OCI-M1 (cell line): ENCODE measurements at places on chromosomes 7 and 10.

DNA sequence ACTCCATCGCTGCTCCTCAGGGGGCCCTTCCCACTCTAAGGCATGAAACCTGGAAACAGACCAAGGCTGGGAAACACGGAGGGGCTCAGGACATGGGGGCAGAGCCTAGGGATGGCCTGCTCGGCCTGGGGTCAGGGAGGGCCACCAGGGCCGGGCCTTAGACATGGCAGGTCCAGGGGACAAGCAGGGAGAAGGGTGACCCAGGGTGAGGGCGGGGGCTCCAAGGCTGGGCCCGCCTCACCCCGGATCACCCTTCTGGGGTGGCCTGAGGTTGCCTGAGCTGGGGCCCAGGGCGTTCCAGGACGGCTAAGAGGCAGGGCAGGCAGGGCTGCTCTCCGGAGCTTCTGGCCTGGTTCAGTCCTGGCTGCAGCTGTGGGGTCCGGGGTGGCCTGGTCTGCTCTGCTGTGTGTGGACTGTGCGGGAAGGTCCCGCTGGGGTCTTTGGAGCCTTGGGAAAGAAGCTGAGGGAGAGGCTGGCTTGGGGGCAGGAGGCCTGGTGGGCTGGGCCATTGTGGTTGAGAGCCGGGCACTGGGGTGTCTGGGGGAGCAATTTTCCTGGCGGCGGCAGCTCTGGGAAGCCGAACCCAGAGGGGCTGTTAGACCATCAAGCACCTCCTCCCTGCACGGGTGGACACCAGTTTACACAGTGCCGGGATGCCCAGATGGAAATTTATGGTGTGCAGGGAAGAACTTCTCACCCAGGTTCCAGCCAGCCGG, 52.2 kb downstream of the UNCX start:
- no peak for DNase-seq

GRCh38 chr7:127870231-127870907, 160.9 kb downstream of the LRRC4 start:
- no peak for DNase-seq

GRCh38 chr10:125064681-125065492, 95.5 kb downstream of the CTBP2 start:
- peak; percentile 84 for DNase-seq

GRCh38 chr7:135300913-135301765, 67.5 kb downstream of the STRA8 start:
- no peak for DNase-seq

DNA sequence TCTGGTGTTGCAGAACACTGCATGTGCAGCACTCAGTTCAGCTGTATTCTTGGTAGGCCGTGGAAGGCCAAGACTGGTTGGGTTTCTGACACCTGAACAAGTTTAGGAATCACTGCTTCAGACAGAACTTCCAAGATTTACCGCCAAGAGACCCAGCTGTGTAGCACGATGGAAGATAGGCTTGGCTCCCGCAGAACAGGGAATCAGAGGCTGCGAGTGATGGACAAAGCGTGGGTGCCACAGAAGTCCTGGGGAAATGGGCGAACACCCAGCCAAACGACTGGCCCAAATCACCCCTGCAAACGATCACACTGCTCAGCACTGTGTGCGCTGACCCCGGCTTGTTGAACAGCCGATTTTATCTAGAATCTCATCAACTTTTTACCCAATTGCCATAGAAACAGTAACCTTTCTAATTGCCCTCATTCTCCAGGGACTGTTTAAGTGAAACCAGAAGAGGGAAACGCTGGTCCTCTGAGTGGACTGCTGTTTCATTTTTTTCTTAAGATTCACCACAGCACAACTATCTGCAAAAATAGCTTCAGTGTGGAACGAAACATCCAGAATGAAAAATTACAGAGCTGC, 17.9 kb downstream of the ZFAND2A start:
- no peak for DNase-seq

DNA sequence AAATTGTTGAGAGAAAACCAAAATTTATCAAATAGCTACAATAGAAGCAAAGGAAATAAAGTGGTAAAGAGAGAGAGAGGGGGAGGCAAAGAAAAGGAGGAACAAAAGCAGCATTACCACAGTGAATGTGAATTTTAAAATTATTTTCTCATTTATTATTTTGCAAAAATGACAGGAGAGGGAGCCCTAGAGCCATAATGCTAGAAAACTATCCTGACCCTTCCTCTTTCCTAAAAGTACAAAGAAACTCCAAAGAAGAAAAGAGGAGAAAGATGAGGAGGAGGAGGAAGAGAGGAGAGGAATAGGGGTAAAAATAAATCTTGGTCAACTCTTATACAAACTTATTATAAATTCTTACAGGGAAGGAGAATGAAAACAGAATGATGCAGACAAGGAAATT, 921.5 kb downstream of the NRG3 start:
- peak; percentile 51 for DNase-seq

- no peak for DNase-seq
Measured at GRCh38 chr10:44506386-44506785, 121.5 kb upstream of the CXCL12 start.

- no peak for DNase-seq
Measured at GRCh38 chr10:6501931-6502330, 78.1 kb downstream of the PRKCQ start.

GRCh38 chr7:71239586-71240268, 107.8 kb downstream of the GALNT17 start:
- no peak for DNase-seq

DNA sequence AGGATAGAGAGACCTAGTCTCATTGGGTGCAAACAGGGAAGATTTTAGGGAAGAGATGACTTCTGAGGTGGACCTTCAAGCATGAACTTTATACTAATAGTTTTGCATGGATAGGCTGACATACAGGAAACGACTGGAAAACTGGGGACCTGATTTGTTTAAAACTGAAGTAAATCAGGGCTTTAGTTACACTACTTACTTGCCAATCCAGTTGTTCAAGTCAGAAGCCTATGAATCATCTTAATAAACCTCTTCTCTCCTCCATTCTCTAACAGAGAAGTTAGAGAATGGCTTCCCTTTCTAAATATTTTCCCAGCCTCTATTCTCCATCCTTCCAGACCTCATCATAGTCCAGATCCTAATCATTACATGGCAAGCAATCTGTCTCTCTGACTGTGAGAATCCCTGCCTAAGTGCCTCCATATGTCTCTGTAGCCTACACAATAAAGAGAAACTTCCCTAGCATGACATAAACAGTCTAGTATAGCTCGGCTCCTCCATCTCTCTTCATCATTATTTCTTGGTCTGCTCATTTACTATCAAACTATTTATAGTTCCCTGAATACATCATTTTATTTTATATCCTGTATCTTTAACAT, 55.8 kb downstream of the PRKG1 start:
- no peak for DNase-seq
